ENCODE measurements at places on chromosomes 3 and 15.

DNA sequence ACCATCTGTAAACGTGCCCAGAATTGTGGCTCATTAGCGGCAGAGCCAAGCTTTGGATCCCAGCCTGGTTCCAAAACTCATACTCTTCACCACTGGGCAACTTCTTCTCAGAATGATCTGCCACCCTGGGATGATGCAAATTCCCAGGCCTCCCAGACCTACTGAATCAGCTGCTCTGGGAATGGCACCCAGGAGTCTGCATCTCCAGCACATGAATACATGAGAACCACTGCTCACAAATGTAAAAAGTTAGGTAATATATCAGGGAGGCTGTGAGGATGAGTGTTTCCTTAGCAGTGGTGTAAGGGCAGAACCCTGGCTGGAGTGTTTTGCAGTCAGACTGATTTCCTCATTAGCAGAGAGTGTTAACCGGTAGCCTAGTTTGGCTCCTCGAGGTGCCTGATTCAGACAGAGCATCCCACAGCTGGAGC, 94.2 kb downstream of the LIPC start:
- DNase-seq: no peak

- DNase-seq: no peak
These were observed 122.1 kb downstream of the MCTP2 start for GRCh38 chr15:94353488-94353820.

DNA sequence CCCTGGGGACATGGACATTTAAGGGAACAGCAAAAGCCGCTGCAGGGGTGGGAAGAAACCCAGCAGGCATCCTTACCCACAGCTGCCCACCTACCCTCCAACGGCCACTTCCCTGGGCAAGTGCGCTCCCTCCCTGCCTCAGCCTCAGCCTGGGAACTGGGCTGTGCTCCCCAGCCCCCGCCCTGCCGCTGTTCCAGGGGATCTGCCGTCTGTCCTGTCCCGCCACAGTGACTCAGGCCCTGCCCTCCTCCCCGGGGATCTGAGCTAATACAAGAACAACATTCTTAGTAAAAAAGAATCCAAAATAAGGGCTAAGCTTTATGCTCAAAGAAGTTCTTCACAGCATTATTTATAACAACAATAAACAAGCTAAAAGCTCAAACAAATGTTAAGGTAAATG, 7.4 kb upstream of the IQSEC1 start:
- DNase-seq: no peak

- no peak for DNase-seq
These were observed 22.5 kb upstream of the CNTN3 start for GRCh38 chr3:74636981-74637380.

DNA sequence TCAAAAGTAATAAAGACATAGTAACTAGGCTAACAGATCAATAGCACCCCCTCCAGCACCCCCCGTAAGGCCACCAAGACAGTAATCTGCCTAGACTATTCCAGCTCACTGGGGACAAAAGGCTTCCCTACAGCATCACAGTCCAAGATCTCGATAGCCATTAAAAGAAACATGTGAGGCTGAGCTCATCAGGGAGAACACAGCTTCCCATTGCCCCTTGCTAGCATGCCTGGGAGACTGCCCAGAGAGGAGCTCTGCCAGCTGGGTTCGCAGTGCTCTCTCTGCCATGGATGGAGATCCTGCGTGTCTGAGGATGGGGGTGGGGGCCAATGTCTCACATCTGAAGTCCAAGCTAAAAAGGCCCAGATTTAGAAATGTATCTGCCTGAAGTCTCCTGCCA, 17.8 kb downstream of the LRIG1 start:
- DNase-seq: no peak

DNA sequence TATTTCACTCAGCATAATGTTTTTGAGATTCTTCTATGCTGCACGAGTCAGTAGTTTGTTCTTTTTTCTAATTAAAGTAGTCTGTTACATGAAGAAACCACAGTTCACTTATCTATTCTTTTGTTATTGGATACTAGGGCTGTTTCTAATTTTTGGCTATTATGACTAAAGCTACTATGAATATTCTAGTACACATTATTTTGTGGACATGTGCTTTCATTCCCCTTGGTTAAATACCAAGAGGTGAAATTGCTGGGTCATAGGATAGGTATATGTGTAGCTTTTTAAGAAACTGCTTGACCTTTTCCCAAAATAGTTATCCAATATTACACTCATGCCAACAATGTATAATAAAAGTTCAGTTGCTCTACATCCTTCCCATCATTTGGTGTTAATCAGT, 8.9 kb downstream of the PDE8A start:
- no peak for DNase-seq

DNA sequence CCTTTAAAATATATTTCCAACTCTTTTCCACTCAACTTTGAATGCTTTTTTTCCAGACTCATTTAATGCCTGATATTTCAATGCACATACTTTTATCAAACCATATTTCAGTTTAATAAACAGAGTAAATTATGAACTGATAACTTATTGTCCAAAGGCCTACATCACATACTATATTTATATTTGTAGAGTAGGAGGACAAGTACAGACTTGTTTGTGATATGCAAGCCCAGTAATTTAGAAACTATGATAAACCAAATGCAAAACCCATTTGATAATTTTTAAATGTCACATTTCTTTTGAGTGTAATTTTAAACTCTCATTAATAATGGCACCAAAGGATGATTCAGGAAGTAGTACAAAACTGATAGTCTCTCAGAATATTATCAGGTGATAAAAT, 3.3 kb downstream of the RFX7 start:
- no peak for DNase-seq

GRCh38 chr15:65963911-65964482, 94.7 kb downstream of the RAB11A start:
- DNase-seq: no peak

- DNase-seq: no peak
These were observed 732.9 kb downstream of the VGLL3 start for GRCh38 chr3:86257955-86258641.

GRCh38 chr15:90665288-90666134, 51.6 kb upstream of the BLM start:
- DNase-seq: peak; percentile 42

DNA sequence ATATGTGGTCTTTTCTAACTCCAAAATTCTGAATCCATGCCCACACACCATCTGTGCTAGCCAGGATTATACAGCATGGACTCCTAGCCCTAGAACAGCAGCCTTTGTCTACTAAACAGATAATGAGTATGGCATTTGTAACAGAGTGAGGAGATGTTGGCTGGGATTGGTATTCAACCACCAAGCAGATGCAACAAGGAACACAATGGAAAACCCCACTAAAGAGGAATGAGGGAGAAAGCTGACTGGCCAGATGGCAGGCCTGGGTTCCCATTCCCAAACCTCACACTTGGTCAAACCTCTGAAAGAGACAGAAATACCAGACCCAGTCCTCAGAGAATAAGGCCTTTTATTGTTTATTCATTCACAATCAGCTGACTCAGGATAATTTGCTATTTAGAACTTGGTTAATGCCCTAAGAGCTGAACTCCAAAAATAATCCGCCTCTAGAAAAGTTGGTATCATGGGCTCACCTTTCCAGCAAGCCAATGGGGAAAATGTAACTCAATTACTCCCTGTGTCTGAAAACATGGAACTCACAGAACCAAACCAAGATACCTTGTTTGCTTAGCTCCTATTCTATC, 145.6 kb downstream of the LRRC3B start:
- DNase-seq: no peak

DNA sequence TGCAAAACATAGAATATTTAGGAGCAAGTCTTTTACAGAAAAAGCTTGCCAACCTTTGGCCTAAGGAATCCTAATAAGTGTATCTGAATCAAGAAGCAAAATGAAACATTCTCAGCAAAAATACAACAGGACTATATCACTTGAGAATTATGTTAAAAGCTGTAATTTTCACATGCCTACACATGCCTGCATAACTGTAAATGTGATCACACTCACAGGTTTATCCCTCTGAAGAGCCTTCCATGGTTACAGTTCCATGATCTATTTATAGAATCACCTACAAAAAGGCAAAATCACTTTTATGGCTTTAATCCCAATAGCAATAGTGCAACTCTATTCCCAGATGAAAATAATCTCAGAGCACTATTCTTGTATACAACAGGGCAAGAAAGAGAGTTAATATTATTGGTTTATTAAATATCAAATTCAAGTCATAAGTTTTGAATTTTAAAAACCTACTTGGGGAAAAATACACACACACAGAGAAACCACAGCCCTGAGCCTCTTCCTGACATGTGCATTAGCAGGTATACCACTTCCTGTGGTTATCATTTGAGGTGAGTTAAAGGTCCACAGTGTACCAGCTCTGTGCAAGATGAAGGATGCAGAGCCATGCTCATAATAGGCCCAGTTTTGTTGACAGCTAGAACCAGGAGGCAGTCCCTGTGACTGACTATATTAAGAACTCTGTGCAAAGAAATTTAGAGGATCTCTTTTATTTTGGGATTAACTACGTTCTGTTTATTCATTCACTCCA, 252.5 kb upstream of the TGFBR2 start:
- DNase-seq: peak; percentile 31

DNA sequence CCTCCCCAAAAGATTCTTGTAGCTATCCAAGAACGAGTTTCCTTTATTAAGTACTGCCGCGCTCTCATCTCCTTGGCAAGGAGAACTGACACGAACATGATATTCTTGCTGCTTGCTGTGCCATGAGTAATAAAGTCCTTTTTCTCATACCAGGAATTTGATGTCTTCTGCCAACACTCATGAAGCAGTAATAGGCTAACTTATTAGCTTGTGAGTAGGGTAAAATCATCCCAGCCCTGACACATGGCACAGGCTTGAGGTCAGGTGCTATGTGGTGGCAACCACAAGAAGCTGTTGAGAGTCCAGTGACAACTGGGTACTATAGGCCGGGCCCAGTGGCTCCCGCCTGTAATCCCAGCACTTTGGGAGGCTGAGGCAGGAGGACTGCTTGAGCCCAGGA, 22.7 kb upstream of the UBXN7 start:
- DNase-seq: no peak

DNA sequence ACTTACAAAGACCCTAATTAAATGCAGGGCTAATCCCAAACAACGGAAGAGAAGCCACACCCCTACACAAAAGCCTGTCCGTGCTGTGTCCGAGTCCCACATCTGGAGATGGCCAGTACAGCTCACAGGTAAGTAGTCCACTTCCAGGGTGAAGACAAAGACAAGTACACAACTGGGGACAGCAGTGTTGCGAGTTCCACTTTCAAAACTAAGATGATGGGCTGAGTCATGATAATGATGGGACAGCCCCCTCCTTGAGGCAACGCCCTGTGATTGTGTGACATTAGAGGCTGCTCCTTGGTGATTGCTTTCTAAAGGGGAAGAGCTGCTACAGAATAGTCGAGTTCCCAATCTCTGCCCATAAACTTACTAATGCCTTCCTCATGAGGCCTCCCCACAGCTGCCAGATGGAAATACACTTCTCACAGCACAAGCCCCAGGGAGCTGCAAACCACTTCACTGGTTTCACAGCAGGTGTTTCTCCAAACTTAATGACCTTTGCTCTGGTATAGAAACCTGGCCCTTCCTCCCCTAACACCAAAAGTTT, 27.6 kb downstream of the RFT1 start:
- DNase-seq: no peak

GRCh38 chr15:31235311-31236183, 91.1 kb upstream of the KLF13 start:
- DNase-seq: no peak

DNA sequence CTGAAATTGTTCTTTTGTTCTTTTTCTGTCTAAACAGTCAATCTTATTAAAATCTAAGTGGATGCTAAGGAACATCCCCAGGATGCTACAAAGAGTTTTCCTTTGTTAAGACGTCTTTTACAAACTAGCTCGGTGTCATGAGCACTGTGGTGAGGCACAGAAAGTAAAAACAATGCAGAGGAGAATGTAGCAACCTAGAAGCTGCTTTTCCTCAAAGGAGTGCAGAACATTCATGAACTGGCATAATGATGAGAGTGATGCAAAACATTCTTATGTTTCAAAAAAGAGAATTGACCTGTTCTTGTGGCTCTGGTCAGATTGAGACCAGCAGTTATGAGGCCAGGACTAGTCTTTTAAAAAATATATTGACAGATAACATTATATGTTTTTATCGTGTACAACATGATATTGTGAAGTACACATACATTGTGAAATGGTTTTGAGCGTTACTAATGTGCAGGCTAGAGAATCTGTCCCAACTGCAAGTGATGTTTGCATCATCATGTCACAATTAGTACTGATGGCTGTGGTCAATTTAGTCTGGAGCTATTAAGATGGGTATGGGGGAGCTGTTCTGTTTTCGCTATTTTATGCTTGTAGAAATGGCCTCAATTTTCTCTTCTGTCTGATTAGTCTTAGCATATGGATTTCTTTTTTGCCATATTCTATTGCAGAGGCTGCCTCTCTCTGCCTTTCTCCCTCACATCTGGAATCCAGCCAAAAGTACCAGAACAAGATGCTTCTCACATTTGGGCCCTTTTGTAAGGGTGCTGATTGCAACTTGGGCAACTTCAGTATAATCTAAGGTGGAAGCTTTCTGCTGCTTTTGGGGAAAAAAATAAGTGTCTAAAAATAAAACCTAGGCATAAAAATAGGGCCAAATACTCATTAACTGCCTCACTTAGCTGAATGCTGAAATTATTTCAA, 50.2 kb downstream of the HHLA2 start:
- DNase-seq: no peak

GRCh38 chr15:75214293-75215096, 12.8 kb downstream of the C15orf39 start:
- DNase-seq: no peak

- DNase-seq: no peak
These were observed 432.2 kb upstream of the LMCD1 start for GRCh38 chr3:8069471-8069870.

- no peak for DNase-seq
These were observed 2.3 kb downstream of the TJP1 start for GRCh38 chr15:29819979-29820378.

- no peak for DNase-seq
These were observed 250.9 kb upstream of the CFAP20DC start for GRCh38 chr3:59300733-59301132.

- no peak for DNase-seq
These were observed 17.2 kb downstream of the EPHB3 start for GRCh38 chr3:184578822-184579221.

Measured in stimulated activated CD8-positive, alpha-beta memory T cell treated with anti-CD3 and anti-CD28 coated beads, Interleukin-15, amount 100 ng/mL, for 48 hours (primary cell).